ENCODE measurements at places on chromosomes 7 and 10.
A peak's percentile ranks its signal among the peaks of the same experiment; 100 is the strongest.

GRCh38 chr10:103679096-103679790 is 176.1 kb downstream of the SH3PXD2A start:
- DNase-seq = no peak

GRCh38 chr7:47578579-47579270 is 3.2 kb downstream of the TNS3 start:
- no peak for DNase-seq

- DNase-seq = no peak
Measured at GRCh38 chr10:127911218-127911866, 4.4 kb downstream of the PTPRE start.

- DNase-seq = no peak
Measured at GRCh38 chr10:90912174-90912573, 8.7 kb downstream of the ANKRD1 start.

DNA sequence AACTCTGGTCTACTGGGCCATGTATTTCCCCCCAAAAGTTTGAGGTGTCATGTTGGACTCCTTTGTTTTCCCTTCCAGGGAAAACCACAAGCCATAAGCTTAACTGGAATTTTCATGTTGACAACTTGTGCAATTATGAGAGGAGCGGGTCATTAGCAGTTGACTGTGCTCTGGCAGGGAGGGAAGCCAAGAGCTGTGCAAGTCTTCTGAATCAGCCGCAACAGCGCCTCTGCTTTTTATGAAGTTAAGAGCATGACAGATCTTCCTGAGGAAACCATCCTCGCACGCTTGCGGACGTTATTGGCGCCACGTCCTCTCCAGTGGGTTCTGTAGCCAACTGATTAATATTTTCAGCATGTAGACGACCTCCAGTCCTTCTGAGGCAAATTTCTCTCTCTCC is 148.7 kb upstream of the MKI67 start:
- DNase-seq = no peak

DNA sequence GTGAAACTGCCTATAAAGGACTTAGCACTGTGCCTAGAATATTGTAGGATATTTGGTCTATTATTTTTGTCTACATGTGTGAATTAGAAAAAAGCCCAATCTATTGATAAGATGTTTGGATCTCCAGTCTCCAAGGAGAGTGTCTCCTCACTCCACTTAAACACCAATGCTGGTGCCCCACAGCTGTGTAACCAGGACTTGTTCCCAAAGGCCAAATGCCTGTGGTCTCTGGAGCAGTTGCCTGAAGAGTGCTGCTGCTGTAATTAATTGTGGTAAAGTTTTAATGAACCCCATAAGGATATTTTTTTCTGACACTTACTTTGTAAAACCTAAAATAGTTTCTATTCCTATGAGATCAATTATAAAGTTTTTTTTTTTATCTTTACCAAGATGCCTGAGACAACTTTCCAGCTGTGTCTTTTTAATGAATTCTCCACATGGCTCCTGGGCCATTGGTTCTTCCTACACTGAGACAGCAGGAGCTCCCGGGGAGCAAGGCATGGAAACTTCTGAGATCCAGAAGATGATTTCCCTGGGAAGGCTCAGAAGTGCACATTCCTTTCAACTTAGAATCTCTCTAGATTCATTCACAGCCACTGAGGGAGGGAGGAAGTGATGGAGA is 11.2 kb upstream of the OR2A5 start:
- DNase-seq = no peak

GRCh38 chr10:45487735-45488134 is 113.7 kb downstream of the ALOX5 start:
- no peak for DNase-seq

- DNase-seq = no peak
Measured at GRCh38 chr7:73544678-73545077, 12.8 kb downstream of the BCL7B start.

- DNase-seq = no peak
Measured at GRCh38 chr7:96198047-96198636, 123.8 kb downstream of the SLC25A13 start.

- DNase-seq = no peak
Measured at GRCh38 chr7:8236780-8237407, 25.1 kb downstream of the ICA1 start.

GRCh38 chr10:73991203-73991883 is 6.6 kb upstream of the VCL start:
- no peak for DNase-seq

GRCh38 chr7:104973909-104974415 is 40.0 kb upstream of the KMT2E start:
- DNase-seq = no peak

- no peak for DNase-seq
Measured at GRCh38 chr7:121450631-121451198, 54.6 kb upstream of the FAM3C start.

GRCh38 chr10:45593938-45594275 is 78.7 kb downstream of the ZFAND4 start:
- DNase-seq = no peak

DNA sequence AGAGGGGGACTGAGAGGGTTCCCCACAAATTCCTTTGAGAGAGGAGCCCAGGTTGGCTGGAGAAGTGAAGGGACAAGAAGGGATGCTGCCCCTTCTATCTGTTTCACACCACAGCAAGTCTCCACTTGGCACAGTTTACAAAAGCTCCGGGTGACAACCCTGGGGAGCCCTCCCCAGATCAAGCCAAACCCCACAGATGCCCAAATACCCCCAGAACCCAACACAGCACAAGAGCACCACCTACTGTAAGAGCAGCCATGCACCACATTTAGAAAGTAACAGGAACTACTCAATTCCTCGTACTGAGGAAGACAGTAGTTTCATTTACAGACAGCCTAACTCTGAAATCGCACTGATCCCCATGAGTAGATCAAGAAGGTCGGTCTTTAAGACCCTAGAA is 67.8 kb upstream of the ATP6V0A4 start:
- no peak for DNase-seq

- peak; percentile 68 for DNase-seq
Measured at GRCh38 chr10:96719850-96720421, 378 bp downstream of the PIK3AP1 start.

- no peak for DNase-seq
Measured at GRCh38 chr10:72808001-72808400, 85.5 kb upstream of the OIT3 start.

- no peak for DNase-seq
Measured at GRCh38 chr7:22378199-22378980, 21.4 kb upstream of the RAPGEF5 start.

DNA sequence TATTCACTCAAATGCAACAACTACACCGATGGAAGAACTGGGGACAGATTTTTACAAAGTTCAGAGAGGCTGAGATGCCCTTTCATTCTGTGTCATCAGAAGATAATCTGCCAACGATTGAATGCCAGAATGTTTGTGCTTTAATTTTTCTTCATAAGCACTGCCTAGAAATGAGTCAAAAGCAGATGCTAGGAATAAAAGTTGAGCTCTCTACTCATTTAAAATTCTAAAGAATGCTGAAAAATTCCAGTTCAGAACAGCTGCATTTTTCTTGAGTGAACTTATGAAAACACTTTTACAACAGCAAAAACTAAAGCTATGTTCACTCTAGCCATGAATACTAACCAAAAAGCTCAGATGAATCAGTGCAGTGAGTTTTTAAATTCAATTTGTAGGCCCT is 22.3 kb upstream of the FAM133B start:
- no peak for DNase-seq

- no peak for DNase-seq
Measured at GRCh38 chr10:21368022-21368582, 157.4 kb downstream of the SKIDA1 start.

GRCh38 chr7:80678707-80679106 is 40.3 kb downstream of the CD36 start:
- DNase-seq = no peak

DNA sequence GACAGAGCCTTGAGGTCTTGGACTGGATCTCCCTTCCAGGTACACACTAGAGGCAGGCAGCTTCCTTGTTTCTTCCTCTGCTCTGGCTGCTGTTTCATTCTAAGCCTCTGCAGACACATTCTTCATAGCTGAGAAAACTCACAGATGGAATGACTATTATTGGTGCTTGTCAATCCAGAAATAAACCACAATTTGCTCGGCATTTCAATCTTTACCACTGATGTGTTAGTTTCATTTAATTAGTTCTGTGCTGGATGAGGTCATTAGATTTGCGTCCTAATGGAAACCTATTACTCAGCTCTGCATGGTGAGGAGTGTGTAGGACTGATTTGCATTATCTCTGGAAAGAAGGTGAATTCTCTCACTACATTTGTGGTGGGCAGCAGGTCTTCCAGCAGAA is 392.5 kb downstream of the NRG3 start:
- no peak for DNase-seq
